ENCODE measurements at places on chromosomes 3 and 15.

- DNase-seq, result no peak
Measured at GRCh38 chr15:41936155-41936554, 36.2 kb downstream of the EHD4 start.

DNA sequence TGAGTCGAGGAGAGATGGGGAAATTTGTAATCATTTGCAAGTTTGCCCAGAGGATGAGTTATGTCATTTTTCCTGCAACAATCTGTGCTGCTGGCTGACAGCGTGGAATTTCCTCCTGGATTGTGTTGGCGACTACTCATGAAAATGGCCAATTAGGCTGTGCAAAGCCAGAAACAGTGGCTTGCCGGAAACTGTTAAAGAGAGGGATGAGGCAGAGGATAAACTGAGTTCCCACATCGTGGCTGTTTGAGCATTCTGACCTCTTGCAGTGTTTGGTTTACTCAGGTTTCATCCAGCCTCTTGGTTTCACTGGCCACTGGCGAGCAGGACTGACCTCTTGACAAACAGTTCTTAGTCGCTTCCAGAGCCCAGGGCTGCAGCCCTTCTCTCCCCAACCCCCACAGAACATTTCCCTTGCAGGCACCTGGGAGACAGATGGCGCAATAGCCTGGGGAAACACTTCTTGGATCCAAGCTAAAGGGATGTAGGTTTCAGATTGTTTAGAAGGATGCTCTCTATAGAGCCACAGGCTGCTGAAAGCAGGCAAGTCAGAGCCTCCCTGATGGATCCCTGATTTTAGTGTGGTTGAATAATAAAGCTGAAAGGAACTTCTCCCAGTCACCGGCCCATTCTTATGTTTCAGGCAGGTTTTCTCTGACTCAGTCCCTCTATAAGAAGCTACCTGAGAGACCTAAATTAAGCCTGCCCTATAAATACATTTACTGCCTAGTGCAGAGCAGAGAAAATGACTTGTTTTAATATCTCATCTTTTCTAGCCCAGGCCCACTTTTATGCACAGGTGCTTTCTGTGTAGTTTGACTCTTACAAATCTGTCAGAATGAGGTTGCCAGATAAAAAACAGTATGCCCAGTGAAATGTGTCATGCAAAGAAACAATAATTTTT, 92.8 kb upstream of the UBE2E1 start:
- DNase-seq, result no peak

GRCh38 chr3:23758253-23758838, 47.4 kb upstream of the UBE2E1 start:
- no peak for DNase-seq

DNA sequence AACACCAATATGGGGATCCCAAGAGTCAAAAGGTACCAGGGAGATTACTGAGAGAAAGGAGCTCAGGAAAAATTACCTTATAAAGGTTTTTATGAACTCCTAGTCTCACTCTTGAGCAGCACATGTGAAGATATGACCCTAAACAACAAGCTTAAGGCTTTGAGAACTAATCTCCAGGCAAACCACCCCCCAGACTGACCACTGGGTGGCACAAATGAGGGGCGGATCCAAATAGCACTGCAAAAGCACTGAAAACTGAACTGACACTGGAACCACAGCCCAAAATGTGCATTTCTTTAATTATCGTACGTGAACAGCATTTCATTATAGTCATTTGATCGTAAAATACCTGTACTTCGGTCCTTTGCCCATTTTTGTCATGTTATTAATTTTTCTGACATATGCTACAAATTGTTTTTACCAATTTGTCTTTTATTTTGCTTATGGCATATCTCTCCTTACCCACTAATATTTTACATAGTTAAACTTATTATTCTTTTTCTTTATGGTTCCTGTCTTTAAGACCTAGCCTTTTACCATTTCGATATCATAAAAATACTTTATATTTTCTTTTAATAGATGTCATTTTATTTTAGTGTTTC, 31.5 kb upstream of the TFDP2 start:
- peak; percentile 36 for DNase-seq

DNA sequence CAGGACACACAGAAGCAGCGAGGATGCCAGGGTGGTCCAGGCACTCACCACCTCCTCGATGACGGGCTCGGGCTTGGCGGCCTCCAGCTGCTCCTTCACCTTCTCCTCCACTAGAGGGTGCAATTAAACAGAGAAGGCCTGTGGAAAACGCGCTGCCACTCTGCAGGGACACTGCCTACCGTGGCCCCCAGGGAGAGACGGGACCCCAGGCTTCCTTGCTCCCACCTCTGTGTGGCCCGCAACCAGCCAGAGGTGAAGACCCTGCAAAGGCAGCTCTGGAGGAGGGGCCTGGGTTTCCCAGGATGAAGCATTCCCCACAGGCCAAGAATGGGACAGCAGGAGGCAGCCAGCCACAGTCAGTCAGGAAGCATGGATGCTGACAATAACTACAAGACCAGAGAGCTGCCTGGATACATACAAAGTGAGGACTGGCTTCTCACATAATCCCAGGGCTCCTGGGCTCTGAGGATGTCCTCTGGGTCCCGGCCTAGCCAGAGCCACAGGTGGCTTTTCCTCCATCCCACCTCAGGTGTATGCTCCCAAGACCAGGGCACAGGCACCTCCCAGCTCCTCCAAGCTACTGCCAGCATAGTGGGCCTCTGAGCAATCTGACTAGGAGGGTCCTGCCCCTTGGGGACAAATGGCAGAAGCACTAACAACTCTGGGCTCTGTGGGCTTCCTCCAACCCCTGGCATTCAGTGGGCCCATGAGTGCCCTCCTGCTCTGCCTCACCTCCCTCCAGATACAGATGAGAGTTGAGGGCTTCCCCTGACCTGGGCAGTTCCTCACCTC, 46.2 kb downstream of the PTH1R start:
- peak; percentile 62 for DNase-seq

DNA sequence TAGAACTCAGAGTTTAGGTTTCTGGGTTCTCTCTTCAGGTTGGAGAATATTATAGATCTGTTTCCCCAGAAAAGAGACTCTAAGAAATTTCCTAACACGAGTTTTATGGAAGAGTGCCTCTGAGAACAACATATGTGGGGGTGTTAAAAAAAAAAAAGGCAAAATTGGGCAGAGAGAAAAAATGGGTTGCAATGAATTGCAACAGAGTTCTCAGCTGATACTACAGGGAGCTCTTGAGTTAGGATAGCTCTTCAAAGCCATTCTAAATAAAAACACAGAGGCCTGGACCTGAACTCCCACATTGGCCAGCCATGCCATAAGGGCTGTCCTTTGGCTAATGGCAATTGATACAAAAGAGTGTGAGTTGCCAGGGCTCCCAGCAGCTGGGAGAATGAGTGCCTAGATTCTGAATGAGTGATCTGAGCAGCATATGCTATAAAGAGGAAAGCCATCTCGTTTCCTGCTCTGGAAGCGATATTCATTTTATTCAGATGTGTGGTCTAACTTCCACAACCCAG, 20.1 kb upstream of the UBE2E2 start:
- DNase-seq, result no peak

- no peak for DNase-seq
Measured at GRCh38 chr3:134933997-134934396, 138.9 kb downstream of the EPHB1 start.
